T-helper 9 cell (primary cell): ENCODE measurements at places on chromosomes 2 and 18.

DNA sequence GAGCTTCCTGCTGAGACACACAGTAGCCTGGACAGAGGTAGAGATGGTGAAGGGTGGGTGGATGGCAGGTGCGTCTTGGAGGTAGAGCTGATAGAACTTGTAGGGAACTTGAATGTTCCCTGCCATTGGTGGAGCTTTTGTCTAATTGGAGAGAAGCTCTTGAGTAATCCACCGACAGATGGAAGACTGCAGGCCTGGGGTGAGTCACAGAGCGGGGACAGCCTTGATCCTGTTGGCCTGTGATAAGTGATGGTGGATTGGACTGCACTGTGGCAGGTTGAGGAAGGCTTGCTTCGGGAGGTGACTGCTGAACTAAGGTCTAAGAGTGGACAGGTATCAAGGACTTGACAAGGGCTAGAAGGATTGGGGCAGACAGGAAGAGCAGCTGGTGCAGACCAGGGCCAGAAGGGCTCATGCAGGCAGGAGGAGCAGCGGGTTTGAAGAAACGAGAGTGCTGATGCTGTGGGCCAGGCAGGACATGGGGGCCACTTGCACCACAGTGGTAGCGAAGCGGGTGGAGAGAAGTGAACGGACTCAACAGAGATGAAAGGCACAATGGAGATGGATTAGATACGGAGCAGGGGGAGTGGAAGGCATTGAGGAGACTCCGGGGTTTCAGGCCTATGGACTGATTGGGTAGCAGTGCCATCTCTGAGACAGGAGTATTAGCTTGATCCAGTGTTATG, 16.3 kb downstream of the CABLES1 start:
- no peak for DNase-seq

GRCh38 chr2:233707940-233708644, 4.6 kb upstream of the UGT1A5 start:
- no peak for DNase-seq

GRCh38 chr2:56582570-56582969, 398.8 kb downstream of the CCDC85A start:
- no peak for DNase-seq

GRCh38 chr2:16816016-16816415, 150.4 kb upstream of the CYRIA start:
- no peak for DNase-seq

- DNase-seq: no peak
Measured at GRCh38 chr2:175398848-175399247, 217.3 kb upstream of the ATP5MC3 start.

DNA sequence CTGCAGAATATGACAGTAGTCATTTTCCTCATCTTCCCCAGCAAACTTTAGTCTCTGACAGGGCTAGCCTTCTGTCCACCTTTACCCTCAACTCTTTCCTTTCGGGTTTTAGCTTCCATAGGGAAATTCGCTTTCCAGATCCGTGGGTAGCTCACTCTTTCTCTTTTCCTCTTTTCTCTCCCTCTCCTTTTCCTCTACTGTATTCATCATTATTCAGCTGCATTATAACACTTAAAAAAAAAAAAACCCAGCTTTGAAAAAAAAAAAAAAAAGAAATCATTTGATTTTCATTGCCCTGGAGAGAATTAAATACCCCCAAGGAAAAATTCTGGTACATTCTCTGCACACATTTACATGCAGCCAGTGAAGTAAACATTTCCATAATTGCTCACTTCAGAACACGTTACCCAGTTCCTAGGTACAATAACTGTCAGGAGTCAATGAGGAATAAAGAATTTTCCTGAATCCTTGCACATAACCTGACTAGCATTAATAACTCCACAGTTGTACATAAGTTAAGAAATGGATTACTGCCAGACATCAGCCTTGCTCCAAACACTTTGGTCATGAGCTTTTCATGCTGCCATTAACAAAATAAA, 63.5 kb downstream of the ZNF521 start:
- no peak for DNase-seq

GRCh38 chr18:731185-731584, 18.8 kb upstream of the ENOSF1 start:
- DNase-seq: no peak

- no peak for DNase-seq
Measured at GRCh38 chr18:31447530-31448191, at the start of gene DSG3. Gene DSG3 (plus strand): TSS chr18:31447741. CDS start chr18:31447878, 137 bp downstream.

- no peak for DNase-seq
Measured at GRCh38 chr2:43519643-43520221, 76.1 kb downstream of the THADA start.

DNA sequence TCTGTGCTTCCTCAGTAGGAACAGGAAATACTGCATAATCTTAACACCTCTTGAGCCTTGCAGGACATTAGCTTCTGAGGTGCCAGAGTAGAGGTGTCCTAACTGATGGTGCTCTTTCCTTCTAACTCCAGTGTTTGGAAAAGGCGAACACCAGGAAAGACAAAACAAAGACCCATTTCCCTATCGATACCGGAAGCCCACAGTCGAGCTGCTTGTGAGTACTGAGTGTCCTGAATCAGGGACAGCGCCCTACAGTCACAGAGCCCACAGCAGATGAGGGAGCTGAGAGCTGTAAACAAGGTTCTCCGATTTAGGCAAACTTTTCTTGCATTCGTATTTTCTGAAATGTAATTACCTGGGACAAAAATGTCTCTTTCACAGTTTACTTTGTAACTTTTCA, 50.7 kb downstream of the SLC14A2 start:
- no peak for DNase-seq

GRCh38 chr2:98547092-98547790, 61.1 kb downstream of the COA5 start:
- DNase-seq: no peak

DNA sequence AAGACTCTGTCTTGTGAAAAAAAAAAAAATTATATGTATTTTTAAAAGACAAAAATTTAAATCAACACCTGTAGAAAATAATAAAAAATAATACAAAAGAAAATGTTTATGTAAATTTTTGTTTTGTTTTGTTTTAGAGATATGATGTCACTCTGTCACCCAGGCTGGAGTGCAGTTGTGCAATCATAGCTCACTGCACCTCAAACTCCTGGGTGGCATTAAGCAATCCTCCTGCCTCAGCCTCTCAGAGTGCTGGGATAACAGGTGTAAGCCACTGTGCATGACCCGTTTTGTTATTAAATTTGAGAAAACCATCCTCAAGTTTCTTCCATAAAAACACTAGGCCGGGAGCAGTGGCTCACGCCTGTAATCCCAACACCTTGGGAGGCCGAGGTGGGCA, 56.2 kb upstream of the B3GNT7 start:
- DNase-seq: no peak

GRCh38 chr2:239227661-239228371, 173.0 kb downstream of the HDAC4 start:
- no peak for DNase-seq

DNA sequence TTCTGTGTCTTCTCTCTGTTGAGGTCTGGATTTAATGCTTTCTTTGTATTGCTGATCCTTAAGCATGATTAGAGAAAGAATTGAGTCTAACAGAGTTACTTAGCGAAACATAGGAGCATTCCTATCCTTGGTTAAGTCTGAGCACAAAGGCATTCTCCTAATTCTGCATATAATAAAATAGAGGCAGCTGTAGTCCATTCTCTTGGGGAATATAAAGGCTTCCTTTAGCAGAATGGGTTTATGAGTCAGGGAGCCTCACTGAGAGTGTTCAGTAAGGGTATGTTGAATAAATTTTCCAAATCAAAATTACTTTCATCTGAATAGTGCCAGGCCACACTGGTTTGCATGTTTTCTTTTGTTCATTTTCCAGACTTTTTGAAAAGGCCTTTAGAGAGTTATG, 101.5 kb downstream of the GALNT1 start:
- no peak for DNase-seq

- DNase-seq: no peak
Measured at GRCh38 chr2:168700615-168701245, 101.7 kb upstream of the NOSTRIN start.

- no peak for DNase-seq
Measured at GRCh38 chr2:128313091-128313836, 5.4 kb downstream of the HS6ST1 start.

DNA sequence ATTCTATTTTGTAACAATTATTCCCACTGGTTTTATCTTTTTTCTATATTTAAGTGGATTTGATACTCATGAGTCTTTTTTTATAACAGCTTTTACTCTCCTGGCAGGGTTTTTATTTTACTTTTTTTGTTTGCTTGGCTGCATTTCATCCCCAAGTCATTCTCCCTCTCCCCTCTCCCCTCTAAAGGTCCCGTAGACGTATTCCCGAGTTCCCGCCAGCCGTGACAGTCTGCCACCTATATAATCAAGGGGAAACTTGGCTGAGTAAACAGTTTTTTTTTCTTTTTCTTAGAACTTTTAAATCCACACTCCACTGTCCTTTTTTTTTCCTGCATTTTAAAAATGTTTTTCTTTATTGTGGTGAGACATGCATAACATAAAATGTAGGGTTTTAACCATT, 433.1 kb upstream of the HS6ST1 start:
- no peak for DNase-seq

DNA sequence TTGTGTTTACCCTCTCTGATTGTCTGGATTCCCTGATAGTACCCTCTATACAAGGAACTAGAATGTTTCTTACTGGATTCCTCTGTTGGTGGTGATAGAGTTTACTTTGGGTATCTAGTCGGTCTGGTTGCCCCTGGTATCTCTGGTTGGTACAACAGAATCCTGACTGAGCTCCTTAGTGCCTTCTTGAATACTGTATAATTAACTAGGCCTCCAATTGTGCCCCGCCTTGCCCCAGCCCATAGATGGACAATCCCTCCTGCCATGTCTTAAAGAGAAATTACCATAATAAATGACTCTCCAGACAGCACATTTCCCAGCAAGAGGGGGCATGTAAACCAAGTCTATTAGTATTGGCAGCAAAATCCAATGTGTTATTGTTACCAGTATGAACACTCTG, 2.3 kb downstream of the SCN1A start:
- no peak for DNase-seq

GRCh38 chr2:1168846-1169245, 218.2 kb downstream of the SNTG2 start:
- no peak for DNase-seq

GRCh38 chr2:143728498-143728897, 599.3 kb downstream of the ARHGAP15 start:
- no peak for DNase-seq

GRCh38 chr18:42024131-42024530, 69.1 kb downstream of the PIK3C3 start:
- no peak for DNase-seq

DNA sequence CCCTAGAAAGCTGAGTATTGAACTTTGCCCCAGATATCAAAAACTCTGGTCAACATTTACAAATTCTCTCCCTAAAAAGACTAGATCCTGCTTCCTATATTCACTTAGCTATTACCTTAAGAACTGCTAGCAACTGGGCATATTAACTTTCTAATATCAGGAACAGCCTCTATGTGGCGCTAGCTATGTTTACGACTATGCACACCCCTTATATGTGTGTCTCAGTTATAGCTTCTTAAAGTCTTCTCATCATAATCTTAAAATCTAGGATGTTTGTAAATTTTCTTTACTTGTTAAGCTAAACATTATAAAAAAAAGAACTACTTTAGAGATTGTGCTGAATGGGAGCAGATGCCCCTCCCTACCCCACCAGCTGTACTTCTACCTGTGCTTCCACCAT, 1.7 kb upstream of the STAMBP start:
- DNase-seq: no peak

DNA sequence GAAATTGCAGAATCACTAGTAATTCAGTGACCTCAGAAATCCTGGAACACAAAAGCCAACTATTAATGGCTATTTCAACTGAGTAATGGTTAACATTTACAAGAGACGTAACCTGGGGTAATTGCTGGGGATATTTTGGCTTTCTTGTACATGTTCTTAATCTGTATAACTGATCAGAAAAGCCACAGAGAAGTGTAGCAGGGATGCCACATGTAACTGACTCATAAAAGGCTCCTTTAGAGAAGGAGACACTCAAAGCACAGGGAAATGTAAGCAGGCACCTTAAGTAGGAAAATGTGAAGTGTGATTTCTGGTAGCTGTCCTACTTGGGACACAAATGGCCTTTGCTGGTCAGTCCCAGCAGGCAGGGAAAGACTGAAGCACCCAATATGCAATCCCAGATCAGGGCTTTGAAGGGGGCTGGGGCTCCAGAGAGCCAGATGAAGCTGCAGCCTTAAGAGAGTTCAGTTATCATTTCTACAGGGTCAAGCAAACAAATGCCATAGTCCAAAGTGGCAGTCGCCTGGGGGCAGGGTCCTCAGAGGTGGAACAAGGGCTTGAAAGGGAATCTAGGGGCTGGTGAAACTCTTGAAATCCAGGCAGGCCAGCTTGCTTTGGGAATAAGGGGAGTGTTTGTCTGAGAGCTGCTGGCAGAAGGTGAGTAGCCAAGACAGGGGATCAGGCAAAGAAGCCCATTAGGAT, 7.2 kb upstream of the SPOPL start:
- no peak for DNase-seq

- DNase-seq: no peak
Measured at GRCh38 chr2:178307650-178308049, 113.3 kb downstream of the OSBPL6 start.

DNA sequence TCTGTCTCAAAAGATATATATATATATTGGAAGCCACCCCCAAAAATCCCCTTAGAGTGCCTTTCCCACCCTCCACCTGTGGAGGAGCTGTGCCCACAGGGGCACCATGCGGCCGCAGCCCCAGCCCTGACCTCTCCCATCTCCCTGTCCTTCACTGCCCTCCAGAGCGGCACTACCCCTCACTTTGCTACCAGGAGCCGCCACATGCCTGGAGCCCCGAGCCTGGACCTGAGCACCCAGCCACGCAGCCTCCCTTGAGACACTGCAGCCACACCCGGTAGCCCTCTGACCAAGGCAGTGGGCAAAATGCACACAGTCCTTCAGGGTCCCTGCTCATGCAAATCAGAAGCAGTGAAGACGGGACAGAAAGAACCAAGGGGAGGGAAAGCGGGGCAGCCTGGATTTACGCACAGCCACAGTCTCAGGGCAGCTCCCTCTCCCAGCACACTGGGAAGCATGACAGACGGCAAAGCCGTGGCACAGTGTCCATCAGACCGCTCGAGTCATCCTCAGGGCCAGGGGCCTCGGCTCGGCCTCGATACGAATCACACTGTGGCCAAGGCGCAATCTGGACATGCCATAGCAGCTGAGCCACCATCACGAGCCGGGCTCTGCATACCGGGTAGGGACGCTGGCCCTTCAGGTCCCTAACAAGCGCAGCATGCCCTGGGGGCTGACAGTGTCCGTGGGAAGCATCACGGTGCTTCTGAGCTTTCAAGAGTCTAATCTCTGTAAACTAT, 10.1 kb downstream of the HDAC4 start:
- no peak for DNase-seq

DNA sequence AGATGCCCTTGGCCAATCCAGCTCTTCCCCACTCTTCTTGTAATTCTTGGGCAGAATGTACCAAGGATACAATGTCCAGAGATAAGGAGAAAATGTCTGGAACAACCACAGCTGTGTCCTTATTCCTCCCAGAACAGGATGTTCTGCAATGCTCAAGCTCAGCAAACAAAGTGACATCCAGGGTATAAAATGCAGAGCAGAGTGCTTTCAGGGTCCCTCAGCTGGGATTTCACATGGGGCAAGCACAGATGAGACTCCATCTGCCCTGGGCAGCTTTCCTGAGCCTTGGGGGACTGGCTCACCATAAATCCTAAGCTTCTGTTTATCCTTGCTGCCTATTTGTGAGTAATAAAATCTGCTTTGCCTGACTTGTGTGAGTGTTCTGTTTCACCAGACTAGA, 127.4 kb downstream of the VAPA start:
- no peak for DNase-seq

GRCh38 chr2:140286377-140286776, 1506.2 kb upstream of the NXPH2 start:
- DNase-seq: no peak

GRCh38 chr2:130381619-130382018, 25.8 kb downstream of the PTPN18 start:
- DNase-seq: no peak
